ENCODE measurements at places on chromosomes 2 and 18.

DNA sequence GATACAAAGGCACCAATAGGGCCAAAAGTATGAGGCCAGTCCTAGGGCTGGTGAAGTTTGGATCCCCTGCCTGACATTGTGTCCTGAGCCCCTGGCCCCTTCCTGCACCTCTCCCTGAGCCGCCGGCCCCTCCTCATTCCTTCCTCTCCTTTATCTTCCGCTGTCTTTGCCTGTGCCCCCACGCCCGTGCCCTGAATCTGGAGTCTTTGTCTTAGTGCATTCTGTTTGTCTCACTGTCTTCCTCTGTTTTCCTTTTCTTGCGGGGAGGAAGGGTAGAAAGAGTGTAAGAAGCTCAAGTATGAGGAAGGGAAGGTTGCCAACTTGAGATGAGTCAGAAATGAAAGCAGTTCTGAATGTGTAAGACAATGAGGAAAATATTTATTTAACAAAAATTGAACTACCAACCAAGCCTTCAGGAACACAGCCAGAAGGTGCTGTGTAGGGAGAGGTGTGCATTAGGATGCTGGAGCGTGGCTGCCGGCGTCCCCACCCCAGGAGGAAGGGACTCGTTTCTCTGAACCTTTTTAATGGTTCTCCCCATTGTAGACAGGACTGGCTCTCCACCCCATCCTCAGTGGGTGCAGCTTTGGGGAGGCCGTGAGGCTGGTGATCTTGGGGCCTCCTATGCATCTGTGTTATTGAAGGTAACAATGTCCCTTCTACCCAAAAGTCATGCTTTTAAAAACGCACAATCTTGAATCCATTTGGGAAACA is 133.1 kb downstream of the NEDD4L start:
- no peak for DNase-seq

GRCh38 chr2:128513961-128514283 is 195.3 kb upstream of the HS6ST1 start:
- no peak for DNase-seq

GRCh38 chr2:171159372-171160118 is 1.1 kb downstream of the TLK1 start:
- DNase-seq: peak; percentile 8

DNA sequence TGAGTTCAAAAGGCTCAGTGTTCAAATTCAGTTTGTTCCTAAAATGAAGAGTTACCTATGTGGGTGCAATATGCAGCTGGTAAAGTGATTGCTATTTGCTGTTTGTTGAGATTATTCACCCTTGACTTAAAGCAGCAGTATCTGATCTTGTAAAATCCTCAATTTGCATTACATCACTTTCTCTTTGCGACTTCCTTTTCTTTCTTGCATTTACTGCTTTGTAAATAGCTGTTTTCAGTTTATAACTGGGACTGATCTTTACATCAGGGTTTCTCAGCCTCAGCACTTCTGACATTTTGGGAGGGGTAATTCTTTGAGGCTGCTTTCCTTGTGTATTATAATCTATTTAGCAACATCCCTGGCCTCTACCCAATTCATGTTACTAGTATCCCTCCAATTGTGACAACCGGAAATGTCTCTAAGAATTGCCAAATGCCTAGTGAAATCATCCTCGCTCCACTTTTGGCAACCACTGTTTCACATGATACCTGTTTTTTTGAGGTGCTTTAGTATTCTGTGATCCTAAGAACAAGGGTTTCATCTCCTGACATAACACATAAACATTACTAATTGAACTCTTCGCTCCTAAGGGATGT is 12.1 kb upstream of the ERCC3 start:
- DNase-seq: no peak

- no peak for DNase-seq
Measured at GRCh38 chr2:130842770-130843169, 6.1 kb downstream of the ARHGEF4 start.

DNA sequence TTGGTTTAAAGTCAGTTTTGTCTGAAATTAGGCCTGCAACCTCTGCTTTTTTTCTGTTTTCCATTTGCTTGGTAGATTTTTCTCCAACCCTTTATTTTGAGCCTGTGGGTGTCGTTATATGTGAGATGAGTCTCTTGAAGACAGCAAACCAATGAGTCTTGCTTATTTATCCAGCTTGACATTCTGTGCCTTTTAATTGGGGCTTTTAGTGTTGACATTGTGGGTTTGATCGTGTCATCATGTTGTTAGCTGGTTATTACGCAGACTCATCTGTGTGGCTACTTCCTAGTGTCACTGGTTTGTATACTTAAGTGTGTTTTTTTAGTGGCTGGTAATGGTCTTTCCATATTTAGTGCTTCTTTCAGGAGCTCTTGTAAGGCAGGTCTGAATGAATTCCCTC is 18.8 kb downstream of the TMEM87B start:
- DNase-seq: no peak

- no peak for DNase-seq
Measured at GRCh38 chr2:157572725-157573124, 55.9 kb downstream of the ACVR1C start.

DNA sequence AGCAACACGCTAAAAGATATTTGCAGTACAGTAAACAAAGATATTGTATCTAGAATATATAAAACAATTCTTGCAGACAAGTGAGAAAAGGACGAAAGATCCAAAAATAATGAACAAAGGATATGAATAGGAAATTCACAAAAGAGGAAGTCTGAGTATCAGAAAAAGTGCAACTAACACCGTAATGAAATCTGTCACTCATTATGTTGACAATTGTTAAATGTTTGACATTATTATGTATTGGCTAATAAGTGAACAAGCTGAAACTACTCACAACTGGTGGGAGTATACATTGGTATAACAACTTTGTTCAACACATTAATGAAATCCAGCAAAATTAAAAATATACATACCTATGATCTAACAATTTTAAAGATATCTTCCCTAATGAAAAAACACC is 36.7 kb upstream of the ASXL3 start:
- DNase-seq: no peak

DNA sequence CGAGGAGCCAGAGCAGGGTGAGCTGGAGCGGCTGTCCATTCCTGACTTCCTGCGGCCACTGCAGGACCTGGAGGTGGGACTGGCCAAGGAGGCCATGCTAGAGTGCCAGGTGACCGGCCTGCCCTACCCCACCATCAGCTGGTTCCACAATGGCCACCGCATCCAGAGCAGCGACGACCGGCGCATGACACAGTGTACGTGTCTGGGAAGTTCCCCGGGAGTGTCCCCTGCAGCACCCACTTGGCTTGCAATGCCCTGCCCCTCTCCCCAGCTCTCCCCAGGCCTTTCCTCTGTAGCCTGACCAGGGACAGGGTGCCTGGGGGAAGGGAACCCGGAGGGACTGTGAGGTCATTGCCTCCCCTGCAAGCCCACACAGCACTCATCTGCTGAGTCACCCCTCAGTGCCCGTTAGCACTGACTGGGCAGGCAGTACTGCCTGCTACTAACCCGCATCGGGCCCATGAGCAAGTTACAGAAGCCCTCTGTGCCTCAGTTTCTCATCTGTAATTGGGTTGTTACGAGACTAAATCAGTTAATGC is 29.4 kb upstream of the GMPPA start:
- DNase-seq: no peak

- DNase-seq: no peak
Measured at GRCh38 chr2:107222466-107222865, 336.5 kb upstream of the ST6GAL2 start.

DNA sequence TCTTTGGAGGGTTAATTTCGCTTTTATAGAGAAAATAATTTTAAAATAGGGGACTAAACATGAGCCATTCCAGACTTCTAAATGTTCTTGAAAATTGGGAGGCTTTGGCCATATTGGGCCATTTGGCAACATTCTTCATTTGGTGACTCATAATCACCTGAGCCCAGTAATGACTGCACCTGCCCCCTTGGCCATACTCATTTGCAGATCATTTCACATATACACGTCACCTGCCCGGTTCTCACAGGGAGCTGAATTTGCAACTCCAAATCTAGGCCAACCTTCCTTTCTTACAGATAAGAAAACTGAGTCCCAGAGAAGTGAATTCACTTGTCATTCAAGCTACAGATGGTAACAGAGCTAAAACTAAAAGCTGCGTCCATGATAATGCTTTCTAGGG is 289.7 kb downstream of the EPHA4 start:
- DNase-seq: no peak

GRCh38 chr2:20487392-20488174 is 40.7 kb downstream of the RHOB start:
- no peak for DNase-seq

- no peak for DNase-seq
Measured at GRCh38 chr2:635687-636621, 41.3 kb downstream of the TMEM18 start.

DNA sequence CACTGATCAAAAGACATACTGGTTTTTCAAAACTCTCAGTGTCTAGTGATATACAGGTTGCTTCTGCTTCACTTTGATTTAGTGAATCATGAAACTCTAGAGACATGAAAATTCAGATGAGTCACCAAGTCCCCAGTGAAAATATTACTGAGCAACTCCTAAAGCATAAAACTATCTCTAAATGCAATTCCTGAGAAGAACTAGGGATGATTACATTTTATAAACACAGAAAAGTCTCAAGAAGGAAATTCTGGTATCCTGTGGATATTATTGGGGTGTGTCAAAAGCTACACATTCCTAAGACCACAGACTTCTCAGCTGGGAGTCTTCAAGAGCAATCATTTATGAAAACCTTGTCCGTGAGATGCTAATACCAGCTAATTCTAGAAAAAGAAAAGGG is 9.7 kb downstream of the LRRTM4 start:
- DNase-seq: no peak

DNA sequence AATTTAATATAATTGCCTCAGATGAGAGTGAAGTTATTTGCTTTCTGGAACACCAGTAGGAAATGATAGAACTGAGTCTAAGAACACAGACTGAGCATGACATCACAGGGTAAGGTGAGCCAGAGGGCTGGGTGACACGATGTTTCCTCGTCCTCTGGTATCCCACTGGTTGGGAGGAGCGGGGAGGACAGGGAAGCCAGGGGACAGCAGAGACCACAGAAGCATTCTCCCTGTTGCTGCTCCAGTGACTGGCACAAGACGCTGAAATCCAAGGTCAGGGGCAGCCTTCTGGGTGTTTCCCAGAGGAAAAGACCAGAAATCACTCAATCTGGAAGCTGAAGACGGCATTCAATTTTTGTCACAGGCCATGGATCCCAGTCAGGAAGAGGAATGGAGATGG is 363.4 kb upstream of the SOX11 start:
- no peak for DNase-seq

DNA sequence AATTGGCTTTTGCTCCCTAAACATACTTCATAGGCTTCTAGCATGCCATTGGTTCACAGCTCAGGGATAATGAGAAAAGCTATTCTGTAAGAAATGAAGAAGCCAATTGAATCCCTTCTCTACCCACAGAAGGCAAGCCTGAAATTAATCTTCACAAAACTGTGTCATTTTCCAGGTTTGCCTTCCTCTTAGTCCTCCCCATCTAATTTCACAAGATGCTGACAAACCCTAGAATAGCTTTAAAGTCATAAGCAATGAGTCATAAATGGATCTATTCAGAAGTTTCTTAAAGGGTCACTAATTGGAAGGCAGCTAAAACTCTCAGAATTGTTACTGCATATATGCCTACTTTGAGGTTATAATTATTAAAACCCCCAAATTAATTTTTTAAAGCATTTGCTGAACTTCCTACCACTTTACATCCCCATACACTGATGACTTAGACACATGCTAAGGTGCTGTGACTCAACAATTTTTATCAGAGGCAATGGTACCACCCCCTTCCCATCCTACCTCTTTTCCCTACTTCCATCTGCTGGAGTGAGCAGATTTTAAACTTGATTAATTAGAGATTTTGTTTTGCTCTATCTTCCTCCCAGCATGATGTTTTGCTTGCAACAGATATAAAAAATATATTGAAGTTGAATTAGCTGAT is 51.3 kb upstream of the NABP1 start:
- DNase-seq: no peak

- no peak for DNase-seq
Measured at GRCh38 chr18:69402533-69402989, 1.9 kb downstream of the DOK6 start.

DNA sequence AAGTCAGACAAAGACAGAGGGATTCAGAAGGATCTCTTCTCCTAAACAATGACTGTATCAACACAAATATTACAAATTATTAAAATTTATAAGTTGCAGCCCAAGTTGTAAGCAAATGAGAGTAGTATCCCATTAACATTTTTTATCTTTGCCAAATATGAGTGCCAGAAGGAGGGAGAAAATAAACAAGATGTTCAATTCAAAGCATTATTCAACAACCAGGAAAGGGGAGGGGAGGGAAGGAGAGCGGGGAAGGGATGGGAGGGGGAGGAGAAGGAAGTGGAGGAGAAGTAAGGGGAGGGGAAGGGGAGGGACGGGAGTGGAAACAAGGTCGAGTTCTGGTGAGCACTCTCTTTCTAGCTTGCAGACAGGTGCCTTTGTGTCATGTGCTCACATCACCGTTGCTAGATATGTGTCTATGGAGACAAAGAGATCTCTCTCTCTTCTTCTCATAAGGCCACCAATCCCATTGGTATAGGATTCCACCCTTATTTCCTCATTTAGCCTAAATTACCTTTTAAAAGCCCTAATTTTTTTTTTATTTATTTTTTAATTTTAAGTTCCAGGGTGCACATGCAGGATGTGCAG is 679.6 kb upstream of the CHAC2 start:
- DNase-seq: no peak

GRCh38 chr2:172416447-172417058 is 10.8 kb upstream of the ITGA6 start:
- DNase-seq: no peak

DNA sequence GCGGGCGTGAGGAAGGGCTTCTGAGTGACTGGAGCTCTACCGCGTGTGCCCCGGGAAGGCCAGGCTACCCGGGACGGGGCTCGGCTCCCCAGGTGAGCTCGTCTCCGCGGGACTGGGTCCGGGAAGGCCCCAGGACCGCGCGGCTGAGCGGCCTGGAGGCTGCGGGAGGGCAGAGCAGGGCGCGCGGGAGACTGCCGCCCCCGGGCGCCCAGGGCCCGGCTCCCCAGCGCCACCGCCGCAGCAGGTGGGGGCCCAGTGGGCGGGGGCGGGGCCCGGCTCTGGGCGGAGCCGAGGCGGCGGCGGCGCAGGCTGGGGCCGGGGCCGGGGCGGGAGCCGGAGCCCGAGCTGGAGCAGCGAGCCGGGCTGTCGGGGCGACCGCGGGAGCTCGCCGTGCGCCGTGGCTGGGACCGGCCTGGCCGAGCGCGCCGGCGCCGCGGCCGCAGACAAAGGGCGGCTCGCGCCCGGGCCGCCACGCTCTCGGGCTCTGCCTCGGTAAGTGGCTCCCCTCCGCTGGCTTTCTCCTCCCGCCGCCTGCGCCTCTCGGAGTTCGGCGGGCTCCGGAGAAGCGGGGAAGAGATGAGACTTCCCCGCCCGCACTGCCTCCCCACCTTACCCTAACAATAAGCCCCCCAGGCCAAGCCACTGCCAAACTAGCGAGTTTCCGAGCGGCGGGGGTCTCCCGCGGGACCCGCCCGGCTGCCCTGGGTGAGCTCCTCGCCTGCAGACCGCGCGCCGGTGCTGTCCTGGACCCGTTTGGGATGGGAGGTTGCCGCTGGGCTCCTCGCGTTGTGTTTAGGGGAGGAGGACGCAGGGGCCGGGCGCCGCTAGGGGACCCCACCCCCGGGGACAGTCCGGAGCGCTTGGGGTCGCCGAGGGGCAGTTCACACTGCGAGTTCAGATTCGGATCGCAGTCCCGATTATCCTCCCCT is at the start of gene MAPK4:
Gene MAPK4 (plus strand): TSS at position 336 of the 929 bp plus-strand sequence. CDS start 103,872 bp downstream, outside the sequence.
- no peak for DNase-seq
